ENCODE measurements at places on chromosomes 4 and X.

DNA sequence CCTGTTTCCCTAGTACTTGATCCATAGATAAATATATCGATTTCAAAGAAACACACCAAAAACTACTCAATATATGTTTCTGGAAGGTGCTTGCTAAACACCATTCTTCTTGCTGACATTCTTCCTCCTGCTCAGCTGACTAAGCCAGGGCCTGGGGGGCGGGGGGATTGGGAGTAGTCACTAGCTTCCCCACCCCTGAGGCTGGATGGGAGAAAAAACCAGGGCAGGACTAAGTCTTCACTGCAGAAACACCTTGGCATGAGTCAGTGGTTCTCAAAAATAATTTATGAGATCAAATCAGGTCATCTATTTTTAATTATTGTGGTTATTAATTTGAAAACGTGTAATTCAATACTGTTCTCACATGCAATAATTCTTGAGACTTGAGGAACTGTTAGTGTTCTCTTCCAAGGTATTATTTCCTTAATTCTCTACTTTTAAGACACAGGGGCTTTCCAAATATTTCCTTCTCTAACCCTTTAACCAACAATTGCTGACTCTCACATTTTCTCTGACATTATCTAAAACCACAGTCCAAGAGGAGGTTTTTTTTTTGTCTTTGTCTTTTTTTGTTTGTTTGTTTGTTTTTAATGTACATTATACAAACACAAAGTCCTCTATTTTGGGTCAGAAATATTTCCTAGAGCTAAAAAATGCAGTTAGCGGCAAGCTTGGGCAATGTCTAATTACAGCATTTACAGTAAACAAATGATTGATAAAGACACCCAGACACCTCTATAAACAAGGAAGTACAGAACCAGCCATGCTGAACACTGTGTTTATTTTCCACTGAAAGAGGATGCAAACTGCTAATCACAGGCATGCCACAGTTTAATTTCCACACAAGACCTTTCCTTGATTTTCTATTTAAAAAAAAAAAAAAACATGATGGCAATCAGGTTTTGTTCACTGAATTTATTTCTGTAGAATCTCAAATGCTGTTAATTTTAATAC is 120.3 kb upstream of the USP9X start:
- DNase-seq: no peak

GRCh38 chrX:82813671-82814078 is 694.4 kb upstream of the POU3F4 start:
- DNase-seq: no peak

DNA sequence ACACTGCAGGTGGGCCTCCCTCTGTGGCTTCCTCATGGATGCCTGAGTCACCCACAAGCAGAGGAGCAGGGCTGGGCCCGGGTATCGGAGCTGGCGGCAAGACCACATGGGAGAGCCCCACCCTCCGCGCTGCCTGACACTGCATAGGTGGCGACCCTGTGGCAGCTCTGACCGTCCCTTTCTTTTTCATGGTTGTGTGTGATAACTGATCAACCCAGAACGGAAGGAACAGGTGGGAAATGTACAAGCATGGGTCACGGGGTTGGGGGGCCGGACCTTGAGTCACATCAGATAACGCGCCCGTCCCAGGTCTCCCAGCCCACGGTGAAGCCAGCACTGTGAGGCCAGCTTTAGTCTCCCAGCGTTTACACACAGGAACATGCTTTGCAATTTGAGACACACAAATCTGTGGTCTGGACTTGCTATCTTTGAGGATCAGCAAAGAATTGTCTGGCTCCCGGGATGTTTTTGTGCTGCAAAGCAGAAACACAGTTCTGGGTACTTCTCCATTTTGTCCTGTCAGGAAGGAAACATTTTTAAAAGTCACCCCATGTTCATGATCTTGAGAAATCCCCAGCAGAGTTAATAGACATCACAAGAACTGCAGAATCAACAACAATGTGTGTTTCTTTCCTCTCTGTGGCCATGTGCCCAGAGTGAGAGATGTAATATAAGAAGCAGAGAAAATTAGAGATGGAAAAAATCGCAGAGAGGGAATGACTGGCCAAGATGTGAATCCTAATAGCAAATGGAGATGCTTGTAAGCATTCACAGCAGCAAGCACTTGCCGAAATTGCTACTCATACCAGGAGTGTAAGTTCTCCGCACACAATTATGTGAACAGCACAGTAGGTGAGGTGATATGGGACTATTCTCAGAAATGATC is 70.1 kb upstream of the CBR4 start:
- no peak for DNase-seq

DNA sequence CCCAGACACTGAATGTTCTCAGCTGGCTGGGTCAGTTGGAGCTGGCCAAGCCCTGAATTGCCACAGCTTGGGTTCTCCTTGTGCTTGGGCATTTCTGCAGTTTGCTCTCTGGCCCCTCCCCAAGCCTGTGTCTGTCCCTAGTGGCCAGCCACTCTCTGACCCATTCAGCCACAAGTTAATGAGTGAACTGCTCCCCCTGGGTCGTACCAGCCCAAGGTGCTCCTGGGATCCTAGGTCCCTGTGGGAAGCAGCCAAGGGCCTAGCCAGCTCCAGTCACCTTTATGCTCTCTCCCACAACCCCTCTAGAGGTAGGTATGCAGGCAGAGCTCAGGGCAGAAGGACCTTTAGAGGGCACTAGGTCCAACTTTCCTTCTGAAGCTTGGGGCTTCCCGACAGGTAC is 51.5 kb downstream of the STARD8 start:
- no peak for DNase-seq

DNA sequence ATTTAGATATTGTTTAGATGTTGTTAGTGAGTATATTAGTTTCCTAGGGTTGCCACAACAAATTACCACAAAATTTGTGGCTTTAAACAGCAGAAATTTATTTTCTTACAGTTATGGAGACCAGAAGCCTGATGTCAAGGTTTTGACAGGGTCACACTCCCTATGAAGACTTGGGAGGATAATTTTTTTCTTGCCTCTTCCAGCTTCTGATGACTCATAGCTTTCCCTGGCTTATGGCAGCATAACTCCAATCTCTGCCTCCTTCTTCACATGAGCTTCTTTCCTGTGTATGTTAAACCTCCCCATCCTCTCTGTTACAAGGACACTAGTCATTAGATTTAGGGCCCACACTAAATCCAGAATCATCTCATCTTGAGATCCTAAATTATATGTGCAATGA is 20.9 kb upstream of the RAB40A start:
- DNase-seq: no peak

- no peak for DNase-seq
Measured at GRCh38 chr4:16019649-16020048, 56.7 kb upstream of the FGFBP2 start.

DNA sequence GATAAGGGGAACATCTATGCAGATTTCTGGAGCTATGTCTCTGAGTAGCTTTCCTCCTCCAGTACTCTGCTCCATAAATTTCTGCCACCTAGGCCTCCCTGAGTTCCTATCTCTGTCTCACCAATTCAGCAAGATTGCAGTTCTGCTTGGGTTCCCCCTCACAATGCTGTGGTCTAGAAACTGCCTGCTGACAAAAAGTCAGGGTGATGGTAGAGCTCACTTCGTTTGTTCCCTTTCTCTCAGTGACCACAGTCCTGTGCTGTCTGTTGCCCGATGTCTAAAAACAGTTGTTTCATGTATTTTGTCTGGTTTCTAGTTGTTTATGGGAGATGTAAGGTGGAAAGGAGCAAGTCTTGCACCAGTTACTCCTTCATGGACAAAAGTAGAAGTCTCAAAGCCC is 41.1 kb downstream of the AMMECR1 start:
- DNase-seq: no peak

DNA sequence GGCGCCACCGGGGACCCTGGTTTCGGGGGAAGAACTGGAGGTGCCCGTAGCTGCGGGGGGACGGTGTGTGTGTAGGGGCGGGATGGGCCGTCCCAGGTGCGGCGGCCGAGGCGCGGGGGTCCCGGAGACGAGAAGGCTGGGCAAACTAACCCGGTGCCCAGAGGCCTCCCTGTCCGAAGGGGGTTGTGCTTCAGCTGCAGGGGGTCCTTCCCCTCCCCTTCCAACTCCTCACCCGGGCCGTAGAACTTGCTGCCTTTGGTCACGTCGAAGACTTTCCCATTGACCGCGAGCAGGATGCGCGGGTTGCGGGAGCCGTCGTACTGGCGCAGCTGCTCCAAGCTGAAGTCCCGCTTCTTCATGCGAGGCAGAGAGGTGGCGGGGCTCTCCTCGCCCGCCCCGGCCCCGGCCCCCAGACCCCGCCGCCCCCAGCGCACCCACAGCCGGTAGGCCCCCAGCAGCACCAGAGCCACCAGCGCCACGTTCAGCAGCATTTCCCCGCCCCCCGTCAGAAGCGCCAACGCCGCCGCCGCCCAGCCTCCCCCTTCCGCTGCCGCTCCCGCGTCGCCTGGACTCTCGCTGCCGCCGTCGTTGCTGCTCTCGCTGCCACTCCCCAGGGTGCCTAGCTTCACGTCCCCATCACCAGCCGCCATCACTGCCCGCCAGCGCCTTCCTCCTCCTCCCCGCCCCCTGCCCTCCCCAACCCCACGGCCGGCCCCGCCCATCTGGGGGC is at the start of gene PGRMC2:
TSS of gene PGRMC2 (minus strand) at position 673 of the 730 bp plus-strand sequence. CDS start at position 650, 23 bp downstream.
- DNase-seq: no peak

DNA sequence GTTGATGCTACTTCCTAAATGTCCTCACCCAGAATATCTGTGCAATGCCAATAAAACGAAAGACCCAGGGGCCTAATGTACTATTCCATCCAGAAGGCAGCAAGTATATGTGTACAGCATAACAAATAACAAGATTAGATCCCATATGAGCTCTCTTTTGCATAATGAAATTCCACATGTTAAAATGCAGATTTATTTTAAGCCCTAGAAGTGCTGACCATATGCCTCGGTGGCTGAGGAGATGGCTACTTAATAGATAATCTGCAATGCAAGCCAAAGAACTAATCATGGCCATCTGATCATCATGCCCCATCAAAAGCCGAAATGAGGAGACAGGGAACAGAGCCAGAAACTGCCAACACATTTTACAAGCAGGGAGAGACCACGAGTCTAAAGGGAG is 293.5 kb downstream of the KCNIP4 start:
- no peak for DNase-seq

DNA sequence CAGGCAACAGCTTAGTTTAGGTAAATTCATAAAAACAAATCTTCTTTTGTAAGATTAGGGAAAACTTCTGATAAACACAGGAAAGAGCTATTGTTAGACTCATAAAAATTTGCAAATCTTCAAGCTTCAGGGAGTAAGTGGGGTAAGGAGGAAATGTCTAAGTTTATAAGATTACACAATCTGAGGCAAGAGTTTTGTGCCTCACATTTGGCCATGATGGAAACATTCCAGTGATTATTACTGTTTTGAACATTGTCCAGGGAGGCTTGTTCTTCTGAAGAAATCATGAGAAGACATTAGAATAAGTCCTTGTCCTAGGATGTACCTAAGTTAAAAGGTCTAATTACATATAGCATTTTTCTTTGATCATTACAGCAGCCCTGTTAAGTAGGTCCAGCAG is 72.8 kb downstream of the MAOB start:
- DNase-seq: no peak

DNA sequence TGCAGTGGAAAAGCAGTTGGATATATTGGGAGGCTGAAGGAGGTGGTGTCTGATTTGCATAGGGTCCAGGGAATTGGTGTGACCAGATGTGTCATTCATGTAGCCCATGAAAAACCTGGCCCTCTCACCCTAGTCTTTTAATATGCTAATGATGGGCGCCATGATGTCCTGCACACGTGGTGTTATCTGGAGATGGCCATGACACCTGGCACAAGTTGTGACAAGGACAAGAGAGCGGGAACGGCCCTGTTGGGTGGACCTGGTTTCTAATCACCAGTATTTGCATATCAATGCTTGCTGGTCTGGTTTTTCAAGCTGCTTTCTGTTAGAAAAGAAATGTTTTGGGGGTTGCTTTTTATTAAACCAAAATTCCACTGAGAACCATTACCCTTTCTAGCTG is 87.4 kb downstream of the ZXDA start:
- DNase-seq: no peak

DNA sequence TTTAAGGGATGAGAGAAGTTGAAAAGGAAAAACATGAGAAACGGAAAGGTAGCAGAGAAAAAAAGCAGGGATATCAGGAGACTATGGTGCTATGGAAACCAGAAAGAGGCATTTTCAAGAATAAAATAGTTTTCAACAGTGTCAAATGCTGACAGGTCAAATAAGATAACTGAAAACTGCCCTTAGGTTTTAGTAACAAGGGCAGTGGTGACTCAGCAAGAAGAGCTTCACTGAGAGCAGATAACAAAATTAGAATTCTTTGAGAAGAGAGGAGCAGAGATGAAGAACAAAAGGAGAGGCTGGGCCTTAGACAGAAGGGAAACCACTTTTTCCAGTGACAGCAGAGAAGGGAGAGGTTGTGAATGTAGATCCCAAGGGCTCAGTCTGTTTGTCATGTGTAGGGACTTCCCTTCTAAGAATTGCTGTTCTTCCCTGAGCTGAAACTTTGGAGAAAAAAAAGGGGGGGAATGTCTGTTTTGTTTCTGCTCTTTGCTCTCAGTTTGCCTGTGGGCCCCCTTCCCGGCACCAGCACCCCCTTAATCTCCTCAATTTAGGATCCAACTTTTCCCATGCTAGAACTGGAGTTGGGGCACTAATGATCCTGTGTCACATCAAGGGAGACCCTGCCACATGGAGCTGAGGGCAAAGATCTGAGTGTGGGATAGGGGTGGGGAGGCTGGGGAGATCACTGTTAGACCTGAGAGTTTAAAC is 26.8 kb upstream of the MAGEA10 start:
- no peak for DNase-seq

- no peak for DNase-seq
Measured at GRCh38 chr4:182530451-182530850, 287.2 kb downstream of the TENM3 start.

GRCh38 chr4:37662251-37662650 is 23.9 kb downstream of the RELL1 start:
- DNase-seq: no peak

DNA sequence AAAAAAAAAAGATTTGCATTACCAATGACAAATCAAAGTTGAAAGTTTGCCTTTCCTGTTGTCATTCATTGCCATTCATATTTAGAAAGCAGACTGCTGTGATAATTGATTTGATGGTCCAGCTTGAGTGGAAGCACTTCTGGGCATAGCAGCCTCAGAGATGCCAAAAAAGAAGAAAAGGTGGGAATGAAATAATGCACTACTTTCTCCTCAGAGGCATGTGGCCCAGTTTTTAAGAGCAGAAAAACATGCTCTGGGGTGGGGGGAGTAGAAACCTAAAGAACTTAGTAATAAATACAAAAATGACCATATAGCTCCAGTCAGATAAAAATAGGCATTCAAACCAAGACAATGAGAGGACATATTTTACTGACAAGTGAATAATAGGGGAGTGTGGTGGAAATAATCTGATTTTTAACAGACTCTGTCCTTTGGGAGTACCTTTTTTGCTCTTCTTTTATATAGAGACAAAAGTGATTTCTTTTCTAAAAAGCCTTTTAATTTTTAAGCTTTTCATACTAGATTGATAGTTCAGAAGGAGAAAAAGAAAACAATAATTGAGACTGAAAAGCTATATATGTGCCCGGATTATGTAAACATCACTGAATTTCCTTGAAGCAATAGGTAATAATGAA is 599.1 kb downstream of the RPA4 start:
- no peak for DNase-seq

DNA sequence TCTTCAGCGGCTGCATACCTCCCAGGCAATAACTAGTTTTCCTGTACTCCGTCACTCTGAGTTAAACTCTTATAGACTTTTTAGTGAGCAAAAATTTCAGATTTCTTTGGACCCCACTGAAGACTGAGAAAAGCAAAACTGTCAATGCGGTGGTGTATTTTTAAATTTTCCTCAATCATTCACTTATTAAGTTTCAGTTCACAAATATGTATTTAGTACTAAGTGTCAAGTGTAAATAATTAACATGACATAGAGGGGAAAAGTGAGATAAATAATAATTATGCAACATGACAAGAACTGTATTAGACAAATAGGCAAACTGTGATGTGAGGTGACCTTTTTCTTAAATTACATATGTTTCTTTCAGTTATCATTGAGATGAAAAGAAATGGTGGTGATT is 124.4 kb downstream of the NAF1 start:
- no peak for DNase-seq

Measured in glutamatergic neuron (in vitro differentiated cells).